ENCODE measurements at places on chromosomes 4 and X. TPM values are rescaled to one million over a fixed set of nuclear protein-coding genes. Genes with fewer than 3 reads are reported as not detected.

GRCh38 chr4:156251373-156252065 lies 297.9 kb upstream of the CTSO start:
- DNase-seq, result no peak

DNA sequence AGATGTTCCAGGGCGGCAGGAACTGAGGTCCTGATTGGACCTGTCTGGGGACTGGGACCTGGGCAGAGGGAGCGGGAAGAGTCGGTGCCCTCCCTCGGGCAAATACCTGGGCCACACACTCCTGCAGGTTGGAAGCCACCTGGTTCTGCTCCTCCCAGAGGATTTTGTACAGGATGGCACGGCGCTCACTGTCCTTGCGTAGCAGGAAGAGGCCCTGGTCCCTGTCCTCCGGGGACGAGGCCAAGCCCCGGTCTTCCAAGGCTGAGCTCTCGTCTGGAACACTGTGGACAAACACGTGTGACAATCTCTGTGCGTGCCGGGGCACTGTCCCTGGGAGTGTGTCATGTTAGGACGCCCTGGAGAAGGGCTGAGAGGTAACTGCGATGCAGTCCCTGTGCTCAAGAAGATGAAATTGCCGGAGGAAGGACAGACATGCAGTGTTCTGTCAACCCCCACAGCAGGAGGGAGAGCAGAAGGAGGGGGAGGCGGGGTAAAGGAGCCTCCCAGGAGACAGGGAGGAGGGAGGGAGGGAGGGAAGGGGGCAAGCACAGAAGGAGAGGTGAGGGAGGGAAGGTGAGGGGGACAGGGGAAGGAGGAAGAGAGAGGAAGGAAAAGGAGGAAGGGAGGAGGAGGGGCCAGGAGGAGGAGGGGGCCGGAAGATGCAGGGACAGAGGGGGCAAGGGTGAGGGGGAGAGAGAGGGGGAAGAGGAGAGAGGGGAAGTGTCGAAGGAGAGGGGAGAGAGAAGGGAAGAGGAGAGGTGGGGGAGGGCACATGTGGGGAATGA lies 29.0 kb downstream of the PDHA1 start:
- DNase-seq, result no peak

GRCh38 chr4:48037117-48037462 lies 20.5 kb downstream of the NIPAL1 start:
- DNase-seq, result no peak

DNA sequence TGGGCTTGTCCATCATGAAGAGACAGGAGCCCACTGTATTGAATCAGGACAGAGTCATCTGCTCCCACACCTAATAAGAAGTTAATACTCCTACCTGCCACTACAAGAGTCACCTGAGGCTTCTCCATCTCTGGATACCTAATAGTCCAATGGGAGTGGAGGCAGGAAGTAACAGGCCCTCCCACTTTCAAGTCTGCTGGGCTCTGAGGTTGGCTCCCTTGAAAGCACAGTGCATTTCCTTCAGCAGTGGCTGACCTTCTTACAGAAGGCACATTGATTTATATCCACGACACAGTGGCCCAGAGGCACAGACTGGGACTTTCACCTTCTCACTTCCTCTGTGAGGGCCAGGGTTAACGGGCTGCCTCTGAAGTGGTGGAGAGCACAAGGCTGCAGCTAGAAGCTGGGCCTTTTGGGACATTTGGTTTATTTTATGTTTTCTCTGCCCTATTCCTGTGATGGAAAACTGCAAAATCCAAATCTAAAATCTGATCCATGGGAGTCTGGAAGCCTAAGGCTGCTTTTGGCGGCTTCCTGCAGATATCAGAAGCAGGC lies 38.1 kb downstream of the FRG2 start:
- DNase-seq, result no peak

Gene PNCK
- total RNA-seq, result not detected

Gene HSFX4
- total RNA-seq, result not detected

DNA sequence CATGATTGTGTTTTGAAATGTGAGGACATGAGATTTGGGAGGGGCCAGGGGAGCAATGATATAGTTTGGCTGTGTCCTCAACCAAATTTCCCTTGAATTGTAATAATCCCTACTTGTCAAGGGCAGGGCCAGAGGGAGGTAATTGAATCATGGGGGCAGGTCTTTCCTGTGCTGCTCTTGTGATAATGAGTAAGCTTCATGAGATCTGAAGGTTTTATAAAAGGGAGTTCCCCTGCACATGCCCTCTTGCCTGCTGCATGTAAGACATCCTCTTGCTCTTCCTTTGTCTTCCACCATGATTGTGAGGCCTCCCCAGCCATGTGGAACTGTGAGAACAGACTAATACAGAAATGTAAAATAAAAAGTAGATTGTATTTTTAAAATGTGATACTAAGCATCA lies 1294.9 kb downstream of the ADGRL3 start:
- DNase-seq, result no peak

Gene BMP3
- total RNA-seq, result not detected

GRCh38 chr4:39792529-39792928 lies 94.6 kb downstream of the UBE2K start:
- DNase-seq, result no peak

Gene PLA2G12A
- total RNA-seq, result 12.6 TPM

DNA sequence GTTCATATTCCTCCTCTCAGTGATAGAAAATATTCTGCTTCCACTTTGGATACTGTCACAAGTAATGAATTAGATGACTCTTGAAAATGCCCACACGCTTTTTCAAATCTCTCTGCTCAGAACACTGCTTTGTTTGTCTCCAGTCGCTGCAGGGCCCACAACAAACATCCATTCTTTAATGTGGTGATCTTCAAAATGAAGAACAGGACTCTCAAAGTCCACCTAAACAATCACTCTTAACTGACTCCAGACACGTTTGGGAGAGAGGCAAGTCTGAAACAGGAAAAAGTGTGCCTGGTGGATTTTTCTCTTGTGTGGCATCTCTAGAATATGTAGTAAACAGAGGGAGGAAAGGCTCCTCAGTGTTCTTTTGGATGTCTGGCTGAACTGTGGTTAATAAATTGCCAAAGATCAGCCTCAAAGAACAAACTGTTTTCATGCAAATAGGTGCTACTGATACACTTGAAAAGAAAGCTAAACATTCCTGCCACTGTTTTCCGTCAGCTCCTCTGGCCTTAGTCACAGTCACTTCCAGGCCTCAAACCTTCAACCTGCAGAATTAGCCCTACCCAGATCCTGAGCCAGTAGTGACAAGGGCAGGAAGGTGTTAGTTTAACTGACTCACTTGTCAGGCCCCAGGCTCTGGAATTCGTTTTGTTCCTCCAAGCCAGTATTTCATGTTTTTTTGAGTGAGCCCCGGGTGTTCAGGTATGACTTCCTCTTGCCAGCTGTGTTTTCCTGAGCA lies 259.6 kb upstream of the GPC4 start:
- no peak for DNase-seq

DNA sequence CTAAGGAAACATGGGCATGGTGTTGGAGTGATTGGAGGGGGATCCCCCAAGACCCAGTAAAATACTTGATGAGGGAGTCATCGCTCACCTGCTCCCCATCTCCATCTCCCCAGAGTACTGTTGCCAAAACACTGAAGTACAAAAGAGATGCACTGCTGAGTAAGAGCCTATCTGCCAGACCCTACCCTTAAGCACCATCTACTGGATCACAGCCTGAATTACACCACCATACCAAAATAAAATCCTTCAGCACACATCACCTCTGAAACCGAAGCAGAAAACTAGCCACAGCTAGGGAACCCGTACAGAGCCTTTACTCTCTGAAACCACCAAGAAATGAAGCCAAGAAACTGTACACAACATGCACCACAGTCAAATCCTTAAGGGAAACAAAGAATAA lies 466.3 kb upstream of the ACTRT1 start:
- DNase-seq, result no peak

Gene DCLK2
- 2.0 TPM for total RNA-seq

DNA sequence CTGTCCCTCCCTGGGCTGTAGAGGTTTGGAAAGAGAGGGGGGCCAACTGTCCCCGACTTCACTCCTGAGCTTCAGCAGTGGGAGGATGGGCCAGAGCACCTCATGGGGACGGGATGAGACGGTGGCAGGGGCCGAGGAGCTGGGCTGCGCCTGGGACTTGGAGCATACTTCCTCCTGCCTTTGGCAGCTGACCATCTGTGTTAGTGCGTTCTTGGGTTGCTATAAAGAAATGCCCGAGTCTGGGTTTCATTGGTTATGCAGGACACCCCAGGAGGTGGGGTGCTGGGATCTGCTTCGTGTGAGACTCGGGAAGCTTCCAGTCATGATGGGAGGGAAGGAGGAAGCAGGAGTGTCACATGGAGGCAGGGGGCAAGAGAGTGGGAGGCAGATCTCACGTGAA lies 7.4 kb downstream of the PSAPL1 start:
- DNase-seq, result no peak

DNA sequence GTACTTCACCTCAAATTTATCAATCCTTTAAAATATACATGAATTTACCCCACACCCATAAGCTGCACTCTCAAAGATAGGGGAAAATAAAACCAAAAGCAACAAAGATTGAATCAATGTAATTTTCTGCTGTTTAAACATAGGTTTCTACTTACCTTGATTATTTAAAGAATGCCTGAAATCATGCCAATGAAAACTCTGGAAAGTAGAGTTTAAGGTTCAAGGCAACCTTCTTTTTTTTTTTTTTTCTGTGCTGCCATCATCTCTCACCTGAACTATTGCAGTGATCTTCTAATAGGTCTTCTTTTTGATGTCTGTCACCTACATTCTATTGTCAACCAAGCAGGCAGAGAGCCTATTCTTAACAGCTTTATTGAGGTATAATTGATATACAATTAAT lies 682.1 kb downstream of the IL1RAPL1 start:
- no peak for DNase-seq

Gene SPIN4
- 2.2 TPM for total RNA-seq

DNA sequence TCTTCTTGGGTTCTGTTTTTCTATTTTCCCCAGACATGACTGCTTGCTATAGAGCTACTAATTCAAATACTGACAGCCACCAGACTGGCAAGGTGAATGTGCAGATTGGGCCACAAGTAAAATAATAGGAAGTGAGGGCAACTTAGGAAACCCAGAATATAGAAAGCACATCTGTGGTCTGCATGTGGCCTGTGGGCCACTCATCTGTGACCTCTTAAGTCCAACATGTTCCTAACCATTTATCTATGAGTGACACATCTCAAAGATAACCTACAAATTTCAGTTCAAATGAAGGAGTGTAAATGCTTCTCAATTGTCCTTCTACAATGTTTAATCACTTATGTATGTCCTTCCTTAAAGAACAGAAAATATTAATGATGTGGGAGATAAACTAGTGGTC lies 128.9 kb downstream of the REELD1 start:
- no peak for DNase-seq

DNA sequence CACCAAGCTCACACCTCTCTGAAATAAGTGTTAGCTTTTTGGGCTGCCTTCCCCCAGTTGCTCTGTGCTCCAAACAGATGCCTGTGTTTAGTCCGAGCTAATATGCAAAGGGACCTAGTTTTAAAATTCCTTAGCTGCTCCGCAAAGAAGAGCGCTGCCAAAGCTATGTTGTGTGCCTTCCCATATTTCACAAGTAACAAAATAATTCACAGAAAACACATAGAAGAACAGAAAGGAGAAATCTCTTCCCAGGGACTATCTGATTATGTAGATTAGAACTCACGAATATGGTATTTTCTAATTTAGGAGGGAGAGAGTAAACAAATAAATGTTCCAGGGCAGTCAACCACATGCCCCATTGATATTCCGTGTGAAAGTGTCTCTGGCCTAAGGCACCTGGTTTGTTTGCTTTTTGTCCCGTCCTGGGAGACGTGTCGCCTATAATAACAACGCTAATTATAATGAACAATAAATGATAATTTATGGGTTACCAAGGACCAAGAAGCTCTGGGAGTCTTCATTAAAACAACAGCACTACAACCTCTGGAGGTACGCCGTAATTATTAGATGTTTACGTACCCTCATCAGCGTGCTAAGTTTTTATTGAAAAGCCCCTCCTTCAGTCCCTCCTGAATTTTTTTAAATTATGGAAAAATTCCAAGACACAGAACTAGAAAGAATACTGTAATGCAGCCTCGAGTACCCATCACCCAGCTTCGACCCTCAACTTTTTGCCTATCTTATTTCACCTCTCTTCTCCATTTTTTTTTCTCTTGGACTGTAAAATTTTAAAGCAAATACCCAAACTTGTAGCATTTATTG lies 1.2 kb upstream of the CCNG2 start:
- DNase-seq, result no peak

GRCh38 chr4:165842684-165843083 lies 30.4 kb upstream of the TLL1 start:
- DNase-seq, result no peak

GRCh38 chr4:123248085-123248659 lies 148.4 kb upstream of the SPRY1 start:
- no peak for DNase-seq

Gene VEGFD
- 0.28 TPM for total RNA-seq

Gene PDCL2
- not detected for total RNA-seq

GRCh38 chr4:15897577-15897976 lies 41.0 kb downstream of the FGFBP1 start:
- no peak for DNase-seq

- DNase-seq, result peak; percentile 84
These were observed 6.0 kb upstream of the WDR13 start for GRCh38 chrX:48591255-48591791.

Gene DGKK
- not detected for total RNA-seq

Gene HSD17B13
- not detected for total RNA-seq

Gene MID1IP1
- total RNA-seq, result 30.4 TPM

DNA sequence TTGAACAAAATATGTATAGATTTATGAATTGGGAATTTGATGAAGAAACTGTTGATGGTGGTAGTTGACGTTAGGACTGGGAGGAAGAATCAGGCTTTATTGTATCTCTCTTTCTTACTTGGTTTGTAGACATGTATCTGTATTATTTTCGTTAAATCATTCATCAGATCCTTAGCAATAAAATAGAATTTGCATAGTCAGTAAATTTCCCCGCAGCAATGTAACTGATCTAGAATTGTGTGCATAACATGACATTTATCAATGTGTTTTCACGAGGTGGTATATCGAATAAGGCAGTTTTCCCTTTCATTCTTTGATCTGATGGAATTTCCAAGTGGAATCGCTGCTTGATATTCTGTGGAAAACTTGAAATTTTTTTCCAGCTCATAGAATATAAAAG lies 308.8 kb downstream of the SPRY1 start:
- no peak for DNase-seq

Gene SPANXC
- total RNA-seq, result not detected

All from pulmonary artery endothelial cell (primary cell).